ENCODE measurements at places on chromosomes 11 and 22. TPM values are rescaled to one million over a fixed set of nuclear protein-coding genes. Genes with fewer than 3 reads are reported as not detected.

GRCh38 chr11:86511086-86511551 is 136.4 kb downstream of the CCDC81 start:
- DNase-seq: no peak

DNA sequence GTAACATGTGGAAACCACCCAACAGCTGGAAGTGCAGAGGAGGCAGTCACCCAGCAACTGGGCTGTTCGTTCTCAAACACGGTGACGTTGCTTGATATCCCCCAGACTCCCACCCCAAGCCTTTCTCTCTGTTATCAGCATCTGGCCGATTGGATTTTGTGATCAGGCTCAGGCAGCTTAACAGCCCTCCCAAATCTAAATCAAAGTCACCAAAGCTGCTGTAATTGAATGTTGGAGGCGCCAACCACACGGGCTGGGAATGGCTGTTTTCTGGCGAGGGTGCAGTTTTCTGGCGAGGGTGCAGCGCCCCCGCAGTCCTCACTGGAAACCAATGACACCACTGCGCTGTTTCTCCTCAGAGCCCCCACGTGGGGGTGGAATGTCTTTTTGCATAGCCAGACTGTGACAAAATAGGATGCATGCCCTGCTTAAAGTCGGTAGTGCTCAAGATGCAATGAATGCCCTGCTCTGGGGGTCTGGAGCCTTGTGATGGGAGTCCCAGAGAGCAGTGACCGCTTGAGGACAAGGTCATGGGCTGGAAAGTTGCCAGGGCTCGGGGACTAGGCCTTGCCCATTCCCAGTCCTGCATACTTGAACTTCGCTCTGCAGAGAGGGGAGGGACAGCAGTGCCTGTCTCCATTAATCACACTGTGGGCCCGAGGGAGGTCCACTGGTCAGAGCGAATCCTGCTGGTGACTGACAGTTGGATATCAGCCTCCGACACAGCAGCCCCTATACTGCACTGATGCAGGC is 105.3 kb downstream of the MORC2 start:
- no peak for DNase-seq

- no peak for DNase-seq
Observed at GRCh38 chr11:93072229-93072914, 102.9 kb downstream of the MTNR1B start.

- DNase-seq: no peak
Observed at GRCh38 chr22:41512421-41513194, 31.7 kb downstream of the POLR3H start.

TIMP3 gene
- total RNA-seq: 471 TPM

OR2AG1 gene
- total RNA-seq: not detected

CLTCL1 gene
- 5.3 TPM for total RNA-seq

GRCh38 chr11:64226507-64227051 is 505 bp downstream of the NUDT22 start:
- DNase-seq: no peak

- DNase-seq: no peak
Observed at GRCh38 chr22:46092670-46093410, 57.5 kb upstream of the PPARA start.

GRCh38 chr22:24141586-24141985 is 39.7 kb upstream of the SUSD2 start:
- DNase-seq: no peak

- DNase-seq: no peak
Observed at GRCh38 chr22:38955250-38955905, 2.0 kb upstream of the APOBEC3A start.

DHCR7 gene
- 6.6 TPM for total RNA-seq

DNA sequence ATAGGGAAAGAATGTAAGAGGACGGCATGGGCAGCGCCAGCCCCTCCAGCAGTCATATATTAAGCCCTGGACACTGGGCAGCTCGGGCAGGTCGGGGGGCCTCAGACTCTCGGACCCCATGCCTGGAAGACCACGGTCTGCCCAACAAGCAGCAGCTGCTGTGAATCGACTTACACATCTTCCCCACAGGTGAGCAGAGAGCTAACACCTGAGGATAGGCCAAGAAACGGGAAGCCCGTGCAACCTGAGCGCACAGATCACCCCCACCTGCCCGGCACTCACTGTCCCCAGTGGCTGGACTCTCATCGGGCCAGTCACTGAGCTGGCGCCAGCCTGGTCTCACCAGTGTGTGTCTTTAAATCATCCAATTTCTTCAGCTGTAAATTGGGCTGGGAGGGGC is 4.7 kb upstream of the TCF20 start:
- DNase-seq: no peak

DNA sequence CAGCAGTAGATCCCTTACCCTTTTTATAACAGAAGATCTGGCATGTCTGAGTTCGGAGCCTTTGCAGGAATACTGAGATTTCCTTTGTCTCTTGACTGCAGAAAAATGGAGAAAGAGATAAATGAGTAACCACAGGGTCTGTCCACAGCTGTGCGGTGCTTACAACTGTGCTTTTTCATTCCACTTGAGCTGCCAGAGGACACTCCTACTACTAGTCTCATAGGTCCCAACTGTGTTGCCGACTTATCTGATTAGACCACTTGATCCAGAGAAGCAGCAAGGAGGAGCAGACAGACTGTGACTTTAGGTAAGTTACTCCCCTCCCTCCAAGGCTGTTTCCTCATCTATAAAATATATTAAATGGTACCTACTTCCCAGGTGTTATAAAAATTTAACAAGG is 17.5 kb downstream of the FAM227A start:
- DNase-seq: no peak

- no peak for DNase-seq
Observed at GRCh38 chr11:16001899-16002426, 354.4 kb downstream of the SOX6 start.

DNA sequence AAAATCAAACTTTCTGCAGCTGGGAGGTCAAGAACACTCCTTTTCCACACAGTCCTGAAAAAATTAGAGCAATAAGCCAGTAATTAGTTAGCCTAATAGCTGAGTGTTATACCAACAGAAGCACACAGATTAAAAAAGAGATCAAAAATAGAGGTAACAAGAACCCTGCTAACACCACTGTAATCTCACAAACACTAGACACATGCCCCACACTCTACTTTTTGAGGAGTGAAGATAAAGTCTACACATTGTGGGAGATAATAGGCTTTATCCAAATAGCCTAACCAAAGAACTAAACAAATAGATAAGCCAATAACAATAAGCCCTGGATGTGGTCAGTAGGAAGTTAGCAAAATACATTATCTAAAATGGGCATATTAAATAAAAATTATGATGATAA is 372.7 kb upstream of the ANO5 start:
- DNase-seq: no peak

Data from thoracic aorta (tissue), 2 donors.